ENCODE measurements at places on chromosomes 4 and X. TPM values are rescaled to one million over a fixed set of nuclear protein-coding genes. Genes with fewer than 3 reads are reported as not detected.

The ADH1B gene
- polyA plus RNA-seq: not detected

The EMCN gene
- polyA plus RNA-seq: not detected

The HPGD gene
- 10.5 TPM for polyA plus RNA-seq

- DNase-seq: no peak
- H3K4me1 ChIP-seq: no peaks in the 10 kb centered on the region
- no peak overlapping the region for H3K4me3 ChIP-seq
- H3K27ac ChIP-seq: no peak overlapping the region
Measured at GRCh38 chrX:138298268-138298667, 413.2 kb downstream of the FGF13 start.

DNA sequence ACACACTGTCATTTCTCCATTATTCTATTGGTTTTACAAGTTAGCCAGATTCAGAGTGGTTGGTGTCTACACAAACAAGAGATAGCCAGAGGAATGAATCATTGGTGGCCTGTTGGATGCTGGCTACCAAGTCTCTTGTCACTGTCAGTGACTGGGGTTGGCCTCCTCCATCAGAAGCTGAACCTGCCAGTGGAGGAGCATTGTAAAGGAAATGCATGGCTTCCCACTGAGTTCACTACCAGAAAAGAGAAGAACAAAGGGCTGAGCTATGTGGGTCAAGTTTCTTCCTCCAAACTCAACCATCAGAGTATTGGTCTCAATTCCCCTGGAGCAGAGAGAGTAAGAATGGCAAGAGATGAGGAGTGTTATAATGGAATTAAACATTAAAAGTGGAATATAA lies 26.5 kb upstream of the ANKRD50 start:
- no peak overlapping the region for H3K4me3 ChIP-seq
- DNase-seq: no peak
- H3K27ac ChIP-seq: no peak overlapping the region
- H3K36me3 ChIP-seq: no peaks in the 10 kb centered on the region
- no peaks in the 10 kb centered on the region for H3K4me1 ChIP-seq

GRCh38 chrX:41005445-41005992 lies 79.7 kb upstream of the USP9X start:
- no peak overlapping the region for H3K4me3 ChIP-seq
- H3K27me3 ChIP-seq: no peaks in the 10 kb centered on the region
- no peak for DNase-seq
- H3K4me1 ChIP-seq: peaks cover 9% of the 10 kb centered on the region
- H3K36me3 ChIP-seq: no peaks in the 10 kb centered on the region
- no peak overlapping the region for H3K27ac ChIP-seq

- H3K36me3 ChIP-seq: no peaks in the 10 kb centered on the region
- H3K27me3 ChIP-seq: peaks cover 55% of the 10 kb centered on the region
- no peak overlapping the region for H3K27ac ChIP-seq
- no peak for DNase-seq
Measured at GRCh38 chr4:173508386-173509035, 21.5 kb downstream of the HAND2 start.

GRCh38 chrX:2243913-2244460 lies 256.8 kb downstream of the DHRSX start:
- H3K36me3 ChIP-seq: no peaks in the 10 kb centered on the region
- DNase-seq: no peak

Measured in CD4-positive, alpha-beta memory T cell (primary cell).